ENCODE measurements at places on chromosomes 2 and 18. TPM values are rescaled to one million over a fixed set of nuclear protein-coding genes. Genes with fewer than 3 reads are reported as not detected.

RUFY4 gene
- 0.44 TPM for total RNA-seq

GPR45 gene
- not detected for total RNA-seq

TRPM8 gene
- 0.20 TPM for total RNA-seq

MC5R gene
- total RNA-seq, result not detected

KCNG3 gene
- total RNA-seq, result 16.5 TPM

LYPD6 gene
- total RNA-seq, result 3.0 TPM

DNAJC10 gene
- total RNA-seq, result 119 TPM

ELOA2 gene
- not detected for total RNA-seq

CRYBA2 gene
- total RNA-seq, result not detected

GRCh38 chr18:63319383-63320122, at the start of gene BCL2:
Gene BCL2, minus strand, starts transcription at chr18:63319769.
- DNase-seq, result peak; percentile 42

GRCh38 chr2:104673225-104673624, 180.7 kb upstream of the POU3F3 start:
- no peak for DNase-seq

GRCh38 chr2:44747794-44748193, 193.7 kb upstream of the SIX3 start:
- DNase-seq, result no peak

- DNase-seq, result no peak
These were observed 565.7 kb downstream of the SLC4A3 start for GRCh38 chr2:220192994-220193753.

DNA sequence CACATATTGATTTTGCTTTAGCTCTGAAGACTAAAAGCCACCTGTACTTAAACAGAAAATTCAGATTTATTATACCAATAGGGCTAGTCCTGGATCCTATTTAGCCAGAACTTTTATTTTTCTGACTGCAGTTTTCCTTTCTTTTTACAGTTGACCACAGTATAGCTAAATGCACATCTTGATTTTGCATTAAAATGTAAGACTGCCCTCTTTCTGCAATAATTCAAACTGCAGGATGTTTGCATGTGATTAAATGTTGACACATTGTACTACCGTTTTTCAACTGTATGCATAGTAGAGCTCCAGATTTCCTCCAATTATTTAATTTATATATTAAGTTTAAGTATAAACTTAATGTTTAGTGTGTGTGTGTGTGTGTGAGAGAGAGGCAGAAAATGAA, 1262.9 kb downstream of the SUCLG1 start:
- no peak for DNase-seq

GRCh38 chr2:228373191-228373590, 191.7 kb upstream of the SPHKAP start:
- DNase-seq, result no peak

DNA sequence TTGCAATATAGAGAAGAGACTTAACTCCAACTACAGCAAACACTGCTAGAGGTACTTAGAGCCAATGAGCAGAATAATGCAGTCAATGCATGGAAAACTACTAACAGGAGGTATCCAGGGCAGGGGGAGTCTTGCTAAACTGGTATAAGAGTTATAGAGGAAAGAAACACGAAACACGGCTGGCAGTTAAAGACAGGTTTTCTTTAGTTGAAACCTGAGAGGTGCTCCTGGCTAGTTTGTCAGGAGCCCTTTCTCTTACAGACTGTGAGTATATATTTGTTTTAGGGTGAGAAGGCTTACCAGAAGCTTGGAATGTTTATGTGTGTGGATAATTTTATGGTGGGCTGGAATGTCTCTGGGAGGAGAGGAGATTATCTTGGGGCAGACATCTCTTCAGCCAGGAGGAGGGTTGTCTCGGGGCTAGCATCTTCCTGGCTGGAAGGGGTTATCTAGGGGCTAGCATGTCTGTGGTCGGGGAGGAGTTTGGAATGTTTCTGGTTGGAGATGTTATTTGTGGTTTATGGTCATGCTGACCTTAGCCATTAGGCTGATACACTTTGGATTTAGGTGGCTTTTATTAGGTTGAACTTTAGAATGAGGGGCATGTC, 1048.8 kb downstream of the DPP10 start:
- DNase-seq, result no peak

DNA sequence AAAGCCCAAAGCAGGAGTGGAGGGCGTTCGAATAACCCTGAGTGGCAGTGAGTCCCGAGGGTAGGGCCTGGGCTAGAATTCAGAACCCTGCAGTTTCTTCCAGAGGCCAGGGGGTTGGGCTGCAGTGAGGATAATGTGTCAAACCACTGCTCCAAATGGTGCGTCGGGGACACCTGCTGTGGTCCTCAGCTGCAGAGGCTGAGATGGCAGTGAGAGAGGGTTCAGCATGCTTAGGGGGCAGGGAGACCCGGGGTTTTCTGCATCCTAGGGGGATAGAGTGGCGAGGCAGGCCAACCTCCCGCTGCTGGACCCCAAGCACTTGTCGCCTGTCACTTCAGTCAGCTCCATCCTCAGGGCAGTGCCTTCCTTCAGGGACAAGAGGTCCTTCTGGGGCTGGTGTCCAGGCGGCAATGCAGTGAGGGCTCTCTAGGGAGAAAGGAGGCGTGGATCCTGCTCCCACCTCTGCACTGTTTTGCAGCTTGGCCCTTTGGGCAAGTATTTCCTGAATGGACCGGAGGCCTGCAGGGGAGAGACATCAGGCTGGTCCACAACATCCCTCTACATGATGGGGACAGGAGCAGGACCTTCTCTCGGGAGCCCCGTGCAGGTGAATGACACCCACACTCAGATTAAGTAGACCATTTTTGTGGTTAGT, 8.4 kb upstream of the NTSR2 start:
- DNase-seq, result peak; percentile 29

- no peak for DNase-seq
These were observed 72.2 kb upstream of the THOC1 start for GRCh38 chr18:340044-340443.

DNA sequence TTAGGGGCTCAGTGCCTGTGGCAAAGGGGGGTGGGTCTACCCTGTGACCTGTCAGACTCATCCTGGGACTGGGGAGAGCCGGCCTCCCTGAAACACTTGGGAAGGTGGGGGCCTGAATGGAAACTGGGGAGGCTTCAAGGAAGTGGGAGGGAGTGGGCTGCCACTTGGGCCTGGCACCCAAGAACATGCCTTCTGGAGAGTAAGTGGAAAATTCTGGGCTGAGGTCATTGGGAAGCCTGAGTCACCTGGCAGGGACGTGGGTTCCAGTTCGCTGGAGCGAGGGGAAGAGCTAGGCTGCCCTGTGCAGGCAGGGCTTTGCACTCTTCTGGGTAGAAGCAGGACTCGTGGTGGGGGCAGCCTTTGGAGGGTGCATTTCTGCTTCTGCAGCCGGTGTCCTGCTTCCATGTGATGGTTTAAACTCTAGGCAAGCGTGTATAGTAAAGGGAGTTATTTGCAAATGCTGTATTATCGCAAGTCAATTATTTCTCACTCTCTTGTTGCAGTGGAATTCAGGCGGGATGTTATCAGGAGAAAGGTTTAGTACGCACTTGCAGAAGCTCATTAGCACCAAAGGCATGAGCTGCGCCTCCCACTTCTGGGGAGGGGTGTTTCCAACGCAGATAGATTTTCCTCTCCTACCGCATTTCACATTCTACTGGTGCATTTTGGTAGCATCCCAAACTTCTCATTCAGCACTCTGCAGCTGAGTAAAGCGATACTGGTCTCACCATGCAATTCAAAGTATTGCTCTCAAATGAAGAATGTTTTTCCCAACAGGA, 3.8 kb downstream of the LRRFIP1 start:
- no peak for DNase-seq

DNA sequence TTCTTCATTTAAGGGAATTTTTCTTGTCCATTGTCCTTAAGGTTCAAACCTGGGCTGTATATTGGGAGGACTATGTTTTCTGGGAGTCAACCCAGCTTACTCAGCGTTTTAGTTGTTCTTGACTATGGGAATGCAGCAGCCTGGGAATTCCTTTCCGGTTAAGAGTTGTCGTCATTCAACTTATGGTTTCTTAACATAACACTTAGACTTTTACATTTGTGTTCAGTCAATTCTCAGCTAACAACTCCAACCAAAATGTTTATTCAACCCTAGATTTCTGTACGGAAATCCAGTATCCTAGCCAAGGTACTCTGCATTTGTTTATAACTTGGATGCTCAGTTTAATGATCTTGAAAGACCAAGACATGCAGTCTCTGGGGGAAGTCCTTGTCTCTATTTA, 960.9 kb downstream of the CBLN2 start:
- no peak for DNase-seq

- DNase-seq, result peak; percentile 51
These were observed 12.9 kb upstream of the TEX51 start for GRCh38 chr2:126885751-126886210.

- DNase-seq, result no peak
These were observed 15.6 kb upstream of the KLF11 start for GRCh38 chr2:10027660-10028330.

DNA sequence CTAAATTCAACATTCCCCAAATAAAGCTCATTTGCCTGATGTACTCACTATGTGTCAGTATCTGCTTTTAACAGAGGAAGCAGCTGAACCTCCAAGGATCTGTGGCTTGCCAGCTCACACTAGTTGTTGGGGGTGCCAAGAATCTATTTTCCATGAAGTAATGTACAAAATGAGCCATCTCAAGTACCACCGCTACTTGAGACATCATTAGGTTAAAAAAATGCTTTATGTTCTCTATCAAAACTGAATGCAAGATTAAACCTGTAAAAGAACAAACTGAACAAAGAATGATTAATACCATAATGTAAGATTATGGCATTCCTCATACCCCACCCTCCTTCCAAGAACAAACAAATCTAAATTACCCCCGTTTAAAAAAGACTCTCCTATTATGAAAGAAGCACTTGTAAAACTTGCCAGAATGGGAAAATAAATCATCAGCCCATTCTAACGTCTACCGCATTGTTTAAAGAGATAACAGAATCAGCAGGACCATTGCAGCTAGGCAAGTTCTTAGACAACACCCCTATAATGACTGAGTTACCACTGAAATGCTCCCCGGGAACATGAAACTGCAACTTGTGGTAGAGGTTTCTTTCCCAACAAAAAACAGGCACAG, 471.6 kb downstream of the DLGAP1 start:
- DNase-seq, result no peak

Data from H9 (cell line).